T-helper 1 cell (primary cell): ENCODE measurements at places on chromosomes 7 and 10.

GRCh38 chr7:128122576-128123290, 91.5 kb upstream of the LRRC4 start:
- no peak for DNase-seq

DNA sequence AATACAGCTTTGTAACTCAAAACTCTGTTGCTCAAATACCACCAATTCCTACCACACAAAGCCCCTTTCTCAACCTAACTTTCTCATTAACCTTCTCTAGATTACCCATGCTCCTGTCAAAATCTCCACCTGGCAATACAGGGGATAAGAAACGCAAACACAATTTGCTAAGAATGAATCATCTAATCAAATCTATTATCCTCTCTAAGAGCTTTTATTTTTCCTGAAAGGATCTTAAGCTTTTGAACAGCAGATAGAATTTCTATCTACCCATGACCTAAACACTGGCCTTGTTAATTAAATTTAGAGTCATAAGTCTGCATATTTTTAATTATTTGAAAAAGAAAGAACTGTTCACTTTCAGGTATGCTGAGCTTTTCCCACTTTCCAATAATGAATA, 98.3 kb downstream of the HBP1 start:
- no peak for DNase-seq

DNA sequence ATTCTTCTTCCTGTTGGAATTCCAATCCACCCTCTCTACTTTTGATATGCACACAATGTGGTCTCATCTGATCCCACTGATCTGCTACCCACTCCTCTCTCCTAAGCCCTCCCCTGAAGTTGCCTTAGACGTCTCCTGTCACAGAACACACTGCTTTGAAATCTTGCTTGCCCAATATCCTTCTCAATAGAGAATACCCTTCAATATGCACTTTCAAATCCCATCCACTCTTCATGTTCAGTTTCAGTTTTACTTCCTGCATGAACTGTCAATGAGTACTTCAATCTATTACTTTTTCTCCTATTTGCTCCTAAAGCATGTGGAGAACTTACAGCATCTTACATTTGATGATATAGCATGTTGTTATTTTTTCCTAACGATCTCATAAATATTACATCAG, 93.5 kb downstream of the UPF2 start:
- DNase-seq, result no peak

- DNase-seq, result no peak
Observed at GRCh38 chr7:88617185-88617584, 142.3 kb upstream of the ZNF804B start.

GRCh38 chr7:82527851-82528250, 84.3 kb upstream of the CACNA2D1 start:
- no peak for DNase-seq

DNA sequence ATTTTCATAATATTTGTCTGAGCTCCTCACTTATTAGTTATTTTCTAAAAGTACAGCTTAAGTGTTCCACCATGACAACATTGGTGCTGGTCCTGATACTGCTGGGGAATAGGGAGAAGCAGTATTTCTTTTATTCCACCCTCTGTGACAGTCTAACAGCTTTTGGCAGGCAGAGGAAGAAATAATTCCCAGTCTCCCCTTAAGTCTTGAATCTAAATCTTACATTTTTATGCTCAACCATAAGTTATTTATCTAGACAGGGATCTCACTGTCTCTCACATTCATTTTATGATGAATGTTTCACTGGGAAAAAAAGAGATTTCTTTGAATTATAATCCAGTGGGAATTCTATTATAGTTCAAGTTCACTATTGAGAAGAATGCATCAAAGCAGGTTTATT, 71.5 kb downstream of the MAGI2 start:
- DNase-seq, result no peak

DNA sequence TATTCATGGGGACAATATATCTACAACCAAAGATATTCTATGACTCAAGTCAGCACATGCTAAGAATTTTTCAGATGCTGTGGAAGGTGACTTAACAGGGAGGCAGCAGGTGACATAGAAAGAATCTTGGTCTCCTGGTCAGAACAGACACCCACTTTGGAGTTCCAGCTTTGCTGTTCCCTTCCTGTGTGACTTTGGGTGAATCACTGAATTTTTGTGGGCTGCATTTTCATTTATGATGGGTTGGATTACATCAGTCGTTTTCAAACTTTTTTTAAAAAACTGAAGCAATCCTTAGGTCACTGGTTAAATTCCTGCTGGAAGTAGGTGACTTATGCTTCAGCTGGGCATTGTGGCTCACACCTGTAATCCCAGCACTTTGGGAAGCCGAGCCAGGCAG, 24.9 kb downstream of the RGR start:
- DNase-seq, result no peak

GRCh38 chr7:9945131-9945530, 1028.5 kb upstream of the PHF14 start:
- no peak for DNase-seq

- no peak for DNase-seq
Observed at GRCh38 chr10:17166699-17167098, 34.8 kb downstream of the TRDMT1 start.

DNA sequence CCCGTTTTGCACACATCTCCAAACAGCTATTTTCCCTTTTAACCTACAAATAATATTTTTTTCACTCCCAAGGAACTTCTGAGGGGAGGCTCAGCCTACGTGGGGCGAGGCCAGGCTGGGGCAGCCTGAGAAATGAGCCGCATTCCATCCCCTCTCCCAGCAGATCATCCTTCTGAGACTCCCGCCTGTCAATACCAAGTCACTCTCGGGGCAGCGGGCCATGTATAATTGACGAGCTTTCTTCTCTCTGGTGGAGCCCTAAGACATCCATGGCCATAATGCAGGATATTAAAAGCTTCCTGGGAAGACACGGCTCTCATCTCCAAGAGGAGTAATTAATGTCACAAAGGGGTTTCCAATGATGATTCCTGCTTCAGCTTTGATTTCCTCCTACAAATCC, 37.8 kb upstream of the CHST15 start:
- no peak for DNase-seq

- no peak for DNase-seq
Observed at GRCh38 chr10:90887555-90887954, 15.8 kb downstream of the RPP30 start.

DNA sequence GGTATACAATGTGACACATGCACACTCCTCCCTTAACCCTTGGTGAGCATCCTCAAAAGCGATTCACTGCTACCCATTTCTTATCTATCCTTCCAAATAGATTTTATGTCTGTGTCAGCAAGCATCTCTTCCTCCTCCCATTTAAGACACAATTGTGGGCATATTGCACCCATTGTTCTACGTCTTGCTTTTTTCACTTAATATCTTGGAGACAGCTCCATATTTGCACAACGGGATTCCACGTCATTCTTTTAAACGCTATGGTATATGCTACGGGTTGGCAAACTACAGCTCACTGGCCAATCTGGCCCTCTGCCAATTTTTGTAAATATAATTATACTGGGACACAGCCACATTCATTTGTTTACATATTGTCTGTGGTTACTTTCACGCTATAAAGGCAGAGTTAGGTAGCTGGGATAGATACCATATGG, 88.6 kb downstream of the RNF216 start:
- no peak for DNase-seq

DNA sequence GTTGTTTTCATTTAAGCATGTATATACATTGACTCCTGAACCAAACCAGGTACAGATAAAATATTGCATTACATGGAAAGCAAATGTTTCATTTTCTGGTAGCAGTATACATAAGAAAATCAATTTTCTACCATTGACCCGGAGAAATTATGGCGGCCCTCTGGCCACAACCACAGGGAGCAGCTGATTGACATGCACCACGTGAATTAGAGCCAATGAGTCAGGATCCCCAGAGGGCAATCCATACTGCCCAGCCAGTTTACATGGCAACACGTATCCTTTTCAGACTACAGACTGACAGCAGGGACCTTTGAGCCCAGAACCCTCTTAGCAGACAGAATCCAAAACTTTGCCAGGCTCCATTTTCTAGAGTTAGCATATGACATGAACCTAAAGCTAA, 272.2 kb upstream of the NEBL start:
- no peak for DNase-seq

GRCh38 chr10:114172216-114172615, 1.8 kb downstream of the CCDC186 start:
- DNase-seq, result no peak

GRCh38 chr7:26865094-26865388, 651 bp upstream of the SKAP2 start:
- DNase-seq, result no peak

- no peak for DNase-seq
Observed at GRCh38 chr7:80604436-80604835, 34.0 kb upstream of the CD36 start.

- DNase-seq, result no peak
Observed at GRCh38 chr10:126972635-126973414, 67.6 kb downstream of the DOCK1 start.

DNA sequence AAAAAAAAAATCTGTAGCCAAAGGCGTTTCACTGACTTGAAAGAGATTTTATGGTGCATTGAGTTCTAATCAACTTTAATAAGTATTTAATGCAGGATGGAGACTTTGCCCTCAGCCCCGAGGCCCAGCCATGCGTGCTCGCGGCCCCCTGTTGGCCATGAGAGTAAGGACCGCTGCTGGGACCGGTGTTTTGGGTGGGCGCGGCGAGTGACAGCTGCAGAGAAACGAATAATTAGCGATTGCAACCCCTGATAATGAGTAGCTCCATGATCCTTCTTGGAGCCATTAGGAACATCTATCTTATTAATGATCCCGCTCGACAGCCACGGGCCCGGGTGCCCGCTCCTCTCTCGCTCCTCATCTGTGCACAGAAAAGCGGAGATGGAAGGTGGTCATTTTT, 347.4 kb downstream of the RPS24 start:
- no peak for DNase-seq

DNA sequence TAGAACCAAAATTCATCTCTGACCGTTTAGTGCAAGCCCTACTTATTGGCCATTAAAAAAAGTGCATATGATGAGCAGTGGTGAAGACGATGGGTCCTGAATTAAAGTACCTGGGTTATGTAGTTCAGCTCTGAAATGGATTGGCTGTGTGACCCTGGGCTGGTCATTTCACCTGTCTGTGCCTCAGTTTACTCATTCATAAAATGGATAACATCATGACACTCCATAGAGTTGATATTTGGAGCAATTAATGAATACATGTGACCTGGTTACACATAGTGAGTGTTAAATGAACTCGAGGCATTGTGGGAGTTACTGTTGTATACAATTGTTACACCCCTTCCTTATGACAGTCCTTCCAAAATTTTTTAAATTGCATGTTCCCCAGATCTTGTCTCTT, 9.1 kb downstream of the MAP3K8 start:
- DNase-seq, result no peak

GRCh38 chr10:127158662-127159061, 37.7 kb downstream of the INSYN2A start:
- DNase-seq, result no peak

- no peak for DNase-seq
Observed at GRCh38 chr7:130444234-130444633, 3.4 kb upstream of the CEP41 start.

- DNase-seq, result no peak
Observed at GRCh38 chr7:105084581-105084980, 70.6 kb downstream of the KMT2E start.

DNA sequence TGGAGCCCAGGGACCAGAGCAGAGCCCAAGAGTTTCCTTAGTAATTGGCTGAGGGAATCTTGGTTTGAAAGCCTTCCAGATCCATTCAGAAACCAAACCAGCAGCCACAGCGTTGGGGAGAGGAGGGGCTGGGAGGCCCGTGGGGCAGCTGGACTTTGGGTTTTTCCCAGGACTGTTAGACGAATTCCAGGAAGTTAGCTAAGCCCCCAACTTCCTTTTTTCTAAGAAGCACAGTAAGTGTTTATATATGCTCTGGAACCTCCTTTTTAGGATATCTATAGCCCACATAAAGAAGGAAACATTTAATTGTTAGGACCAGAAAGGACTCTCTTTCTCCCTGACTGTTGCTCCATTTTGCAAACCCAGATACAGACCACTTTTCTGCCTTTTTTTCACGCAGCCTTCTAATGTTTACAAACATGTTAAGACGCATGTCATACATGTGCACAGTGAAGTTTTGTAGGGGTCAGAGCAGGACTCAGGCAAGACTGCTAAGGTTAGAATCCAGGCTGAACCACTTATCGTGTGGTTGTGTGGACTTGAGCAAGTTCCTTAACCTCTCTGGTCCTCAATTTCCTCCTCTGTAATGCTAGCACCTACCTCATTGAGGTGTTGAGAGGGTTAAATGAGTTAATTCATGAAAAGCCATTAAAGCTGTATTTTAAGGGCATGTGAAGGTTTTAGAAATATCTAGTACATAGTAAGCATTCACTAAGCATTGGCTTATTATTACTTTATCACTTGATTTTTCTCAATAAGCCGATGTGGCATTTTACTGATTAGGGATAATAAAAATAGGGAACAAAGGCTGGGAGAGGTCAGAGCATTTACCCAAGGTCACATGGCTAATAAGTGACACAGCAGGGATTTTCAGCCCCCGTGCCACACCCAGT, 42.4 kb downstream of the TBATA start:
- DNase-seq, result peak; percentile 54

DNA sequence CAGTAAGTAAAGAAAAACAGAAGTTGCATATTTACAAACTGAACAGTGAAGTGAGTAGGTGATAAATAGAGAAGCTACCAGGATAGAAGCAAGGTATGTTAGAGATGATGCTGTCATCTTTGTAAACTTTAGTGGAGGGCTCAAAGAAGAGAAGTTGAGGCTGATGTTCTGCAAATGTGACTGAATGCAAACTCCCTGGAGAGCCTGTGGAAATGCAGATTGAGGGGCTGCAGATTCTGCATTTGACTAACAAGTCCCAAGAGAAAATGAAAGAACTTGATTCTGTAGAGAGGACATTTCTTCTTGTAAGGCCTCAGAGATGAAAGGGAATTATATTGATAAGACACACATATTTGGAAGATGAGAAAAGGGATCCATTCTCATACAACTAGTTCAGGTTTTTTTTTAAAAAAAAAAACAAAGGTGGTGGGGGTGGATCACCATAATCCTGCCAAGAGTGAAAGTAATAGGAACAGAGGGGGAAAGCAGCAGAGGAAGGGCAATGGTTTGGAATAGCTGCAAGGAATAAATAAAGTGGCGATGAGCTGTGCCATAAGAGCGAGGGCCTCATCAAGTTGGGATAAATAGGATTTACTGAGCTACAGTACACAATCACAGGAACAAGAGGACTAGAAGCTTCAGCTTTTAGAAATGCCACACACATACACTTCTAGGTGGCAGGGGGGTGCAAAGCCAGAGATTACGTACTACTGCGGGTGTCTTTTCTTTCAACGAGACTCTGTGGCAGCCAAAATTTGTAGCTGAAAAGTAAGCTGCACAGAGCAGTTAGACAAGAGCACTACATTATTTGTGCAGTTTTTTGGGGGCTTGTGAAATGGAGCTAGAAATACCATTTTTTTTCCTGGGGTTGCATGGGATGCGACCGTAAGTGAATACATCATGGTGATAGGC, 778.5 kb downstream of the NRG3 start:
- no peak for DNase-seq

GRCh38 chr10:84176351-84176750, 2.8 kb downstream of the GPR15LG start:
- no peak for DNase-seq

DNA sequence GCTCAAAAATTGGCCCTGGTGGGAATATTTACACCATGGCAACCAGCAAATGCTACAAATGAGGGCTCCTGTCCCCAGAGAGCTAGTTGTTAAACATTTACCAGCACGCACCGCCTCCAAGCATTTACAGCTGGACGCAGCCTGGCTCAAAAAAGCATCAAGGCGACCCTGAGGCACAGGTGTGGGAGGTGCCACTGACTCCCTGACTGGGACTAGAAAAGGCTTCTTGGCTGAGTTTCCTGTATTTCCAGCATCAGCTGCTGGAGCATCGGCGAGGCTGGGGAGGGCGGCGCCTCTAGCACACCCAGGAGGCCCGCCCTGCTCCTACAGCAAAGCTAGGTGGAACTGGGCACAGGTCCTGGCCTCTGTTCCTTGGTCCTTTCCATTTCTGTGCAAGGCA, 43.5 kb upstream of the ZRANB1 start:
- no peak for DNase-seq
